Stimulated activated CD4-positive, alpha-beta T cell treated with anti-CD3 and anti-CD28 coated beads, Interleukin-2, amount 100 ng/mL, for 24 hours (primary cell): ENCODE measurements at places on chromosomes 1 and 21.

DNA sequence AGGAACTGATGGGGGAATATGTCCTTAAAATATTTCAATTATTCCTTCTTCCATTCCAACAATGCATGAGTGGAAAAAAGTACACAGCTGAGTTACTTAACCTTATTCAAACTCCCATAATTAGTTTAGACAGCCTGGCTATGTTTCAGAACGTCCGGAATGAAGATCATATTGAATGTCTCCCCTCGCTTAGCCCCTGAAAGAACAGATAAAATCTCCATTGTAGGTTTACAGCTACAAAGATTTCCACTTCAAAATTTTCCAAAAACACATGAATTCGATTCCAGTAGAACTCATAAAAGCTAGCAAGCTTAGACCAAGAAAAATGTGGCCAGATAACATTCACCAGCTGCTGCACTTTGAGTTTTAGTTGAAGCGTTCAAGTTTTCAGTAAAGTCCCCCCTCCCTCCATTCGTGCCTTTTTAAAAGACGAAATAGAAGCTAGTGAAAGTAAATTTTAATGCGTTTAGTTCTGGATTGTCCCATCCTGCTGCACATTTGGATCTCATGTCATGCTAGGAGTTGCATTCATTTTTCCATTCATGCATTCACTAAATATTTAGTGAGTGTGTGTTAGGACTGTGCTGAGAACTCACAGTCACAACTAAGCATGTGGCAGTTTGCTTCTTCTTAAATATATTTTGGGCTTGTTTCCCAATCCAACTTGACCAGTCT lies 29.4 kb upstream of the SSX2IP start:
- DNase-seq: no peak

DNA sequence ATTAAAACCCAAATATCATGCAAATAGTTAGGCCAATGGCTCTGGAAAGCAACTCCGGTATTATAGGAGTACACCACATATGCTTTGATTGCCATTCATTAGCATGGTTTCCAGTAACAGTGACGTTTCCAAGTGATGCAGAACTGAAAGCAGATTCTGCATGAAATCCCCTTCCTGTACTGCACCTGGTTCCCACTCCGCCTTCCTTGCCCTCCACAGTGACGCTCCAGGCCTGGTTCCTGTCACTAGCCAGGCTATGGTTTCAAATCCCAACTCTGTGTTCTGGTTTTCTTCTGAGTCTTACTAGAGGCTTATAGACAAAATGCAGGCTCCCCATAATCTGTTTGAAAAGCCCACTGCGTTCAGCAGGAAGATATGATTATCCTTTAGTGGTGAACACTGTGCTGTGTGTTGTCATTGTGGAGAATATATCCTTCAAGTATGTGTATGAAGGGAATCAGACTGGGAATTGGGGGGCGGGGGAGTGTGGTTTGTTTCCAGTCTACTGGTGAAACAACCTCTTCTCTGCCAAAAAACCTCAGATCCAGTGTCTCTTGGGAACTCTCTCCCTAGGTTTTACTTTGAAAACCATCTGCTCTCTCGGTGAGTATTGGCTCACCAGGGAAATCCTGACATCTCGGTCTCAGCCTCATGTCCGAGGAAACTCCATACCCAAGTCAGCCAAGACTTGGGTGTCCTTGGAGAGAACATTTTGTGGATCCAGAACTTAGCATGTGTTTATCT lies 78.7 kb downstream of the TYW3 start:
- DNase-seq: no peak

- no peak for DNase-seq
Observed at GRCh38 chr21:17554679-17555465, 42.0 kb downstream of the CXADR start.

- no peak for DNase-seq
Observed at GRCh38 chr1:94739521-94740061, 80.6 kb upstream of the SLC44A3 start.

- DNase-seq: no peak
Observed at GRCh38 chr1:7077970-7078369, 292.7 kb downstream of the CAMTA1 start.

DNA sequence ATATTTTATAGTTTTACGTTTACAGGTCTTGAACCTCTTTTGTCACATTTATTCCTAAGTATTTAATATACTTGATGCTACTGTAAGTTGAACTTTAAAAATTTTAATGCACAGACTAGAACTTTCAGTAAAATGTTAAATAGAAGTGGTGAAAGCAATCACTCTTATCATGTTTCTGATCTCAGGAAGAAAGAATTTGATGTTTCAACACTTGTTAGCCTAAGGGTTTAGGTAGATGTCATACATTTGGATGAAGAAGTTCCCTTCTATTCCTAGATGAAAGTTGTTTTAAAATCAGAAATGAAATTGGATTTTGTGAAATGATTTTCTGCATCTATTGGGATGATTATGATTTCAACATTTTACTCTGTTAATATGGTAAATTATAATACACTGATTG lies 63.6 kb upstream of the TTLL7 start:
- no peak for DNase-seq

DNA sequence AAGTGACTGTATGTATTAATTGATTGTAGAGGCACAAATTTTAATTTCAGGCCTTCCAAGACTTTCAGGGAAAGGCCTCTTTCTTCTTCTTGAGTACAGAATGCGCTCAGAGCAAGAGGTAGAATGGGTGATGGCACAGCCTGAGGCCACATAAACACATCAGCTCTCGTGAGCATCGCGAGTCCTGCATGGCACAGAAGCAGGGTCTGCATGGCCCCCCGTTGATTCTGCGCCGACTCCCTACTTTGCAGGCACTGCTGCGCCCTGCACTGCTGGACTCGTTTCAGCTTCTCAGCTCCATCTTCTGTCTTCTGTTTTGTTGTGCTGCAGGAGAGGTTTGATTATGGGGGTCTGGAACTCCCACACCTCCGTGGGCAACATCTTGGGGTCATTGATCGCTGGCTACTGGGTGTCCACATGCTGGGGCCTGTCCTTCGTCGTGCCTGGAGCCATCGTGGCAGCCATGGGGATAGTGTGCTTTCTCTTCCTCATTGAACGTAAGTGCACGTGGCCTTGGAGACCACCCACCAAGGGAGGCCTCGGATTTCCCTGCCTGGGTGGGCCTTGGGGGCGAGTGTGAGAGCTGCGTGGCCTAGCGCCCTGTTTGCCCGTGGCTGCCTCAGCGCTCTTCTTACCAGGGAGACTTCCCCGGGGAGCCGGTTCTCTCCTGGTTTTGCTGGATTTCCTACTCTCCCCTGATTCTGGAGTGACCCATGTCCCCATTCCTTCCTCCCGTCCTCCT lies 29.6 kb downstream of the SLC37A1 start:
- DNase-seq: no peak

DNA sequence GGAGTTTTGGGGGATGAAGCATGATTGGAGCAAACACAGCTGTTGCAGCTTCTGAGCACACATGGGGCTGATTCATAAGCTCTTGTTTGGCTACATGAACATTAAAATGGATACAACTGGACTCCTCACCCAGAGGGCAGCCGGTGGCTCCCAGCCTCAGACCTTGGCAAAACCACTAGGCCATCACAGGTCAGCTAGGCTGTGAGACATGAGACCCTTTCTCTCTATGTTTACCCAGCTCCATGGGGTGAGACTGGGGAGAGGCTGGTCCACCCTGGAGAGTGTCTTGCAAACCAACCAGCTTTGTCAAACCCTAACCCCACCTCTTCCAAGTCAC lies 388.7 kb downstream of the PTPRU start:
- DNase-seq: no peak

GRCh38 chr1:204736836-204737235 lies 51.3 kb upstream of the LRRN2 start:
- DNase-seq: no peak

DNA sequence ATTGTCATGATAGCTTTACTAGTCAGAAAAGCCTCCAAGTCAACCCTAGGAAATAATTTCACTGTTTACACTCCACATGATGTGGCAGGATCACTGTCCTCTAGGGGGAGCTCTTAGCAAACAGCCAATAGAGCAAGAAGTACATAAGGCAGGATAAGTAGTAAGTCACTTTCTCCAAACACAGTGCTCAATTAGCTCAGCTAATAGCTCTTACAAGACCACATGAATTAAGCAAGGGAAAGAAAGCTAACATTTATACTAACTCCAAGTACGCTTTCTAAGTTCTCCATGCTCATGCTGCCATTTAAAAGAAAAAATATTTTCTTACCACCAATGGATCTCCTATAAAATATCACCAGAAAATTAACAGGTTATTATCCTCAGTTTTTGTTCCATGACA lies 66.9 kb upstream of the LRIF1 start:
- DNase-seq: peak; percentile 36

DNA sequence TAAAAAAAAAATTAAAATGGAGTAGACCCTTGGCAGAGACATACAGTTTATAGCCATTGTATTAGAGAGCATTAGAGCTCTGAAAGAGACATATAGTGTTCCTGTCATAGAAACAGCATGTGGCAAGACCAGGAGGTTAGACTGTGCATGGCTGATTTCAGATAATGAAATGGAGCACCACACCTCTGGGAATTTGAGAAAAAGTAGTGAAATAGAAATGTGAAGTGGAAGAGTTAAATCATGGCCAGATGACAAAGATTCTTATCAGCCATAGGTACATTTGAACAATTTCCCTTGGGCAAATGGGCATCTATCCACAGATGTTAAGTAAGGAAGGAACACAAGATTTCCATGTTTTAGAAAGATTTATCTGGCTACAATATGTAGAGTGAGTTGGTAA lies 1083.1 kb downstream of the PLA2G4A start:
- no peak for DNase-seq

DNA sequence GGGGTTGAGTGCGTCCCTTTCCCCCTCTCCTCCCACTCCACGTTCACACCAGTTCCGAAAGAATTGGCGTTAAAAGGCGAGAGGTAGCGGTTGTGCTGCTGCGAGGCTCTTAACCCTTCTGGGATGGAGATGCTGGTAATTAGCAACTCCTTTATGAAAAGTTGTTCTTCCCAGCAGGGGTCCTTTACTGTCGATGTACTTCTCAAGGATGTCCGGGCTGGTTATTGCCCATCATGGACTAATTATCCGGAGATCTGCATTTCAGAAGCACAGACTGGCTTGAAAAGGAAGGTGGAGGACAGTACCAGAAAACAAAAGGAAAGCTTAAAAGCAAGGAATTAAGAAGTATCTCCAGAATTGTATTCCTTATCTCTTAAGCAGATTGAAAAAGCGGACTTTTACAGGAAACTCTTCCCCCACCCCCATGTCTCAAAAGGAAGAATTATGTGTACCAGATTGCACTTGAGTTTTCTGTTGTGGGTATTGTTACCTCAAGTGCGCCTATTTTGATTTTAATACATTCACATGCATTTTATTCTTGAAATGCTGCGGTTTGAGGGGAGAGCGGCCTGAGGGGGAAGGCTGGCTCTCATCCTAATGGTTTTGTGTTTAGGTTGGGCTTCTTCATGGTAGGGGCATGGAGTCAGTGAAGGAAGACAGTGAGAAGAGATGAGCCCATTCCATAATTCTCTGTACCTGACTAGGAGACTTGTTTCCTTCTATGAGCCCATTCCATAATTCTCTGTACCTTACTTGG lies 1.5 kb downstream of the AK4 start:
- DNase-seq: no peak

GRCh38 chr1:47684964-47685762 lies 247.3 kb downstream of the FOXD2 start:
- DNase-seq: peak; percentile 2

GRCh38 chr1:147758379-147759100 lies 1.9 kb downstream of the GJA5 start:
- no peak for DNase-seq
